AG04450 (cell line): ENCODE measurements at places on chromosomes 16 and 17.
A peak's percentile ranks its signal among the peaks of the same experiment; 100 is the strongest.

GRCh38 chr16:21208446-21209230 lies 2.7 kb downstream of the ZP2 start:
- DNase-seq: no peak

DNA sequence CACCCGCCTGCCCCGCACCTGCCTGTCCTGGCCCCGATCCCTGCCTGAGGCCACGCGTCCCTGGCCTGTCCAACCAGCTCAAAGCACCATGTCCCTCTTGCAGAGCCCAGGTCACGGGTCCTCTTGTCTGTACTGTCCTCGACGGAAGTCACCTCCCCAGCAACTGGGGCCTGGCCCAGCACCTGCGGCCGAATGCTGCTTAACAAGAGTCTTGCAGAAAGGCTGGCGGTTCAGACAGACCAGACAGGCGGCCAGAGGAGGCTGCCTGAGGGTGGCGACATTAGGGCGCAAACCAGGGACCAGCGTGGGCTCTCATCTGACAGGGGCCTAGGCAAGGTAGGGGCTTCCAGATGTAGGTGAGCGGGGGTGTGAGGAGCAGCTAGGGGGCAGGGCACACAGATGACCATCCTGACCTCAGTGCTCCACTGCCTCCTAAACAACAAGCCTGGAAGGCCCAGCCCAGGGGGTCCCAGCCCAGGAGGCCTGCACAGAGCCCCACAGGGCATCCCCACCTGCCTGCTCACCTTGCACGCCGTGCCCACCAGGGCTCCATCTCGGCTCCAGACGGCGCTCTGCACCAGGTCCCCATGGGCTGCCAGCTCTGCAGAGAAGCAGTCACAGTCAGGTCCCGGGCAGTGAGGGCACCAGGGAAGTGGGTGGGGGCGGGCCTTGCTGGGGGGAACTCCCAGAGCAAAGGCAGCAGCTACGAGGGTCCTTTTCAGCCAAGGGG lies 11.3 kb downstream of the CORO7 start:
- DNase-seq: no peak

GRCh38 chr17:18033442-18034099 lies 5.4 kb downstream of the ATPAF2 start:
- peak; percentile 63 for DNase-seq

DNA sequence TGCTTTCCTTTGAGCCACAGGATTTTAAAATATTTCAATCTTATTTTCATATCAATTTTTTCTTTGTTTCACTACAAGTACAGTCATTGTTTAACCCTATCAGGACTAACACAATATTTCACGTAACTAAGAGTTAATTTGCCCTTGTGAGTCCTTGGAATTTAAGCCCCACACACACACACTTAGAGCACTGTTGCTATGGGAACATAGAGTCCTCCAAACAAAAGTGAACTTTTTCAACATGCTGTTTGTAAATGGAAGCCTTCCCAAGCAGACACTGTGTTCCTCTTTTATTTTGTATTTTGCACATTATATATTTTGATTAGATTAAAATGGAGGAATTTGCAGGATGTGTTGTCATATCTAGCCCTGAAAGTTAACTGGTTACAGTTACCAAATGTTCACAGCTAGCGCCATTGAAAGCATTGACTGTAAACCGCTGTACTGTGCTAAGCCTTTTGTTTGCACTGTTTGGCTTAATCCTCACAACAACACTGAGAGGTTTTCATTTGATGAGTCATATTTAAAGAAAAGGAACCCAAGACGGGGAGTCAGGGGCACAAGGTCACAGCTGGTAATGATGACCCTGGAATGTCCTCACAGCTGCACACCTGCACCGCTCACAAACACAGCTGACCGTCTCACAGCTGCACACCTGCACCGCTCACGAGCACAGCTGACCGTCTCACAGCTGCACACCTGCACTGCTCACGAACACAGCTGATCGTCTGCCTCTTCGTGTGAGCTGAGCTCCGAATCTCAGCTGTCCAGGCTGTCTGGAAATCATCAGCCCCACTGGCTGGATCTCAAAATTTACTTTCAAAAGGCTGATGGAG lies 6.3 kb downstream of the HSBP1 start:
- peak; percentile 78 for DNase-seq

DNA sequence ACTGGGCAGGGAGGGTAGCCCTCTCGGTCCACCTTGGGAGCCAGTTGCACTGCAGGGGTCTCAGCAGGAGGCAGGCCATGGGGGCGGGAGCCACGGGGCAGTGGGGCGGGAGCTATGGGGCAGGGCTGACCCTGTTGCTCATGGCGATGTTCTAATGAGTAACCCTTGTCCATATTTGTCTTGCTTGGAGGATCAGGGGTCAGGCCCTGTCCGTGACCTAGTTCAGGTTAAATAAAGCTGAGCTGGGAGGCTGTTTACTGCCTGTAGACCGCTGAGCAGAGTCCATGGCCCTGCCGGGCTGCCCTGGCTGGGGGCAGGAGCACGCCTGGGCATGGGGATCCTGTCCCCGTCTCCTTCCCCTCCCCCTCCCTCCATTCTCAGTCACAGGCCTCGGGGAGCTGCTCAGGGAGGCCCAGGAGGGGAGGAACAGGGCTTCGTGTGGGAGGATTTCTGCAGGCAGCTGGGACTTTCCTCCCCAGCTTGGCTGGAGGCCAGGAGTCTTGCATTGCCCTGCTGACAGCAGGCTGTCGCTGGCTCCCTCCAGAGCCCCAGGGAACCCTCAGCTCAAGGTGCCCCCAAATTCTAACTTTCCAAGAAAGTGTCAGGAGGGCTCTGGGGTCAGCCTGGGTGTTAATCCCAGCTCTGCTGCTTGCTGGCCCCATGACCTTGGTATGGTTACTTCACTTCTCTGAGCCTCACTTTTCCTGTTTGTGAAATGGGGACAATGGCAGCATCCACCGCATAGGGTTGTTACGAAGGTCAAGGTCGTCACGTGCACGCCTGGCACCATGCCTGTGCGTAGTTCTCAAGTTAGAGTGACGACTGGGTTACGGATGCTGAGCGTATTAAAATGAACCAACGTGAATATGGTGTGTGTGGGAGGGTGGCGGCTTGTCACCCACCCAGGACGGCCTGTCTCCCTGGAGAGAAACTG lies 6.1 kb upstream of the SERPINF2 start:
- peak; percentile 32 for DNase-seq

GRCh38 chr16:28292731-28293600 lies 641 bp downstream of the SBK1 start:
- DNase-seq: no peak

DNA sequence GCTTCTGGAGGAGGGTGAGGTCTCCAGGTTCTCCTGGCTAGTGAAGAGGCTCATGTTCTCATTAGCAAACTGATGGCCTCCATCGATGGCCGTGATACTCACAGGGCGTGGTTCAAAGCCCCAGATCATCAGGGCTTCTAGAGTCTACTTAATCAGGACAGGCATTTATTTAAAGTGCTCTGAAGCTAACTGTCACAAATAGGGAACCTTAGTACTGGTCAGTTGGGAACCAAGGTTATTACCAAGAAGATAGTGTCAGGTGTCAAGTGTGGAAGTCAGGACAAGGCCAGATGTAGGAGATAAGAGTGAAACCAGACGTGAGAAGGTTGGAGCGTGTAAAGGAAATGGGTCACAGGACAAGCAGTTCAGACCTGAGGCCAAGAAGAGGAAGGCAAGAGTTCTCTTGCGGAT lies 56.9 kb downstream of the PIGL start:
- no peak for DNase-seq

DNA sequence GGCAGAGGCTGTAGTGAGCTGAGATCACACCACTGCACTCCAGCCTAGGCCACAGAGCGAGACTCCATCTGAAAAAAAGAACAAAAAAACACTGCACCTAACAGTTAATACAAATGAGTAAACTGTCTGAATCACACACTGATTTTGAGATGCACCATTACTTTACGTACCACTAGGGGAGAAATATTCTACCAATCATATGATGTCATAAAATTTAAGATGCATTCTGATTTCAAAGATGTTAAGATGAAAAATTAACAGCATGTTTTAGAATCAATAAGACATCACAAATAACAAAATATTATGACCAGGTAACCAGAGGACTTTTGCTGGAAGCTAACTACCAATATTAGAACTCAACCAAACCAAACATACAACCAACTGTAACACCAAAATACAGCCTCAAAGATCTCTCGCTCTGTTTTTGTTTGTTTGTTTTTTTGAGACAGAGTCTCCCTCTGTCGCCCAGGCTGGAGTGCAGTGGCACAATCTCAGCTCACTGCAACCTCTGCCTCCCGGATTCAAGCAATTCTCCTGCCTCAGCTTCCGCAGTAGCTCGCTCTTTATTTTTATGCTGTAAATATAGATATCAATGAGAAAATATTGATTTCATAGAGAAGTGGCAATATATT lies 31.6 kb downstream of the GLG1 start:
- DNase-seq: no peak

DNA sequence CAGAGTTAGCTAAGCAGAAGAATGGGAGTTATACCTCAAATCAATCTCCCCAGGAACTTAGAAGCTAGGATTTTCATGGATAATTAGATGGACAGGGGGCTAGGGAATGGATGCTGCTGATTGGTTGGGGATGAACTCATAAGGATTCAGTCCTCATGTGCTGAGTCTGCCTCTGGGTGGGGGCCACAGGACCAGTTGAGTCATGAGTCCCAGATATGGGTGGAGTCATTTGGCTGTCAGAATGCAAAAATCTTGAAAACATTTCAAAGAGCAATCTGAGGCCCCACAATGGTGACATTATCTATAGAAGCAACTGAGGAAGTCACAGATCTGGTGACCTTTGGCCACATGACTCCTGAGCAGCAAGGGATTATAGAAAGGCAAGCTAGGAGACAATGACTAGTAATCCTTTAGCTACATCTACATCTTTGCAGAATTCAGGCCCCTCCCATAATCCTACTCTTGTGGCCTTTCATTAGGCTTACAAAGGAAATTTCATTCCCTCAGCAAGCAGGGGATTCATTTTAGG lies 82.6 kb upstream of the CCL2 start:
- no peak for DNase-seq

DNA sequence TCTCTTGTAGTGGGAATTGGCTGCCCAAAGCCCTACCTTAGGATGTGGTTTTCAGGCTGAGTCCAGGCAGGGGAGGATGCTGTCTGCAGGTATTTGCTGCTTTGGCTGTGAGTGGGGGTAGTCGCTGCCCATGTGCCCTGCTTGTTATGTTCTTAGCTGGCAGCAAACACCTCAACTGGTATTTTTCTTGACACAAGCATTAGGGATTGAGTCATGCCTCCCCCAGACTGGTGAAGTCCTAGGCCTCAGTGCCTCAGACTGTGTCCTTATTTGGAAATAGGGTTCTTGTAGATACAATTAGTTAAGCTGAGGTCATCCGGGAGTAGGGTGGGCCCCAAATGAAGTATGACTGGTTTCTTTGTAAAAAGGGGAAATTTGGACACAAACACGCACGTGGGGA lies 808.3 kb upstream of the EEF2KMT start:
- DNase-seq: no peak

DNA sequence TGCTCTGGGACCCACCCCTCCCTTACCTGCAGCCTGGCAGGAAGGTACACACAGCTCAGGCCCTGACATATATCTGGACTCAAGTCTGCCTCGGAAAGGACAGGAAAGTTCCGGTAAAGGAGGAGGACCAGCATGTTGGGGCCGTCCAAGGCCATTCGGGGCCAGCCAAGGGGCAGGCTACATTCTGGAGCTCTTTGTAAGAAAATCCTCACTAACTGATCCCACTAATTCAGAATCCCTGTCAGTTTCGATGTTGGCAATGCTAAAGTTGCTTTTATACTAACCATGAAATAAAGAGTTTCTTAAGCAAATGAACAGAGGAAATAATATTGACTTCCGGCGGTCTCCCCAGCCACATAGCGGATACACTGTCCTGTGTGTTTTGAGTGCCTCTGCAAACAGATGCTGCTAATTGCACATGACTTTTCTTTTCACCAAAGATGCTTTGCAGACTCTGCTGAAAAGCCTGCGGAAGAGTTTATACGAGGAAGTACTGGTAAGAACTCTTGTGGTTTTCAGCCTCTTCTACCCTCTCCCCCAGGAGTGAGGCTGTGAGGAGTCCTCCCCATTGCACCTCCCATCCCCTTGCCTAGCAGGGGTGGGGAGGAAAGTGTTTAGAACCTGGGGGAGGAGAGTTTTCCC lies 54.8 kb downstream of the PLXDC1 start:
- no peak for DNase-seq

GRCh38 chr16:89144681-89145080 lies 26.9 kb upstream of the CDH15 start:
- no peak for DNase-seq

- no peak for DNase-seq
Measured at GRCh38 chr17:73690676-73691075, 46.4 kb upstream of the SDK2 start.

DNA sequence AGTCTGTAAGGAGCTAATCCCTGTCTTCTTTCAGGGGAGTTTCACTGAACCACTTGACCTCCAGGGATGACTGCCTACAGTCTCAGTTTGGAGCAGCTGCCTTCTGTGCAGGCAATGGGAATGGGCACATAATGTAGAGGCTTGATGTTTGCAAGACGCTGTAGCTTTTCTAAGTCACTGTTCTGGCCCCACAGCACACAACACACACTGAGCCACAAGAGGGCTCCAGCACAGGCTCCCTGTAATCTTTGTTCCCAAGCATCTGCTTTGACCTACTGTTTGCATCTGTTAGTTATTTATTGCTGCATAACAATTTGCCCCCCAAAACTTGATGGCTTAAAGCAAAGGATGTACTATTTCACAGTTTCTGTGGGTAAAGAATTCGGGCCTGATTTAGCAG lies 419.0 kb upstream of the ASIC2 start:
- DNase-seq: no peak

DNA sequence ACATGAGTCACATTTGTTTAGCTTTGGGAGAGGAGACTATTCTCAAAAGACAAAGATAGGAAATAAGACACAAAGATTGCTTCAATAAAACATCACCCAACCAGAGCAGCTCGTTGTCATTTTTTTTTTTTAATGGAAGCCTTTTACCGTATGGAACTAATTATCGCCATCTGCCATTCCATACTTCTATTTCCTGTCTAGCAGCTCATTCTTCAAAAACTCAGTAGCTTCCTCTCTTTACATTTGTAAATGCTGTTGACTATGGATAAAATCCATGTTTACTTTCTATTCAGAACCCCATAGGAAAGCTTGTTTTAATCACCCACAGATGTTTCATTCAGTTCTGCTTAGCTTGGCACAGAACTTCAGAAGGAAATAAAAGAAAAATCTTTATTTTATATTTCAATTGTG lies 110.0 kb upstream of the PSMD7 start:
- DNase-seq: peak; percentile 6

DNA sequence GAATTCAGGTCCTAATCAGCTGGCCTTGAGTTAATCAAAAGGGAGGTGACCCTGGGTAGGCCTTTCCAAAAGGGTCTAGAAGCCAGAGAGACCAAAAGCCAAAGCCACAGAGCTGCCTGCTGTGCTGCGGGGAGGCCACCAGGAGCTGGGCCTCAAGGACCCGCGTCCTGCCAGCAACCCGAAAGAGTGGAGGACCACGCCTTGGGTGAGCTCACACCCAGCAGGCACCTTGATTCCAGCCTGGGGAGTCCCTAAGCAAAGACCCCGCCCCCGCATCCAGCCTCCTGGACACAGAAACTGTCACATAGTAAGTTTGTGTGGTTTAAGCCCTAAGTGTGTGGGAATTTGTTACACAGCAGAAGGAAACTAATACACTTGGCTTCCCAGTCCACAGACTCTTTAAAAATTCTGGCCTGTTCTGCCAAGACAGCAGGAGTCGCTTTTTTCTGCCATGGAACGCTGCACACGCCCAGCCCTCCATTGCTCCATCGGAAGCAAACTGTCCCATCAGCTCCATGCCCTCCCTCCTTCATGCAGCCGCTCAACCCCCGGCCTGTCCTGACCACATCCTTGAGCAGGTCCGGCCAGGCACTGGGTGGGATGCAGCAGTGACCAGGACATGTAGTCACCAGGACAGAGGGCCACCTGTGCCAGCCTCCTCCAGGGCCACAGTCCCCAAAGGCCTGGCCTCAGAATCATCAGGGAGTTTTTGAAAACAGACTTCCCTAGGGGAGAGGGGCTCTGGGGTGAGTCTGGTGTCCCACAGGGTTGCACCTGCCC lies 20.9 kb upstream of the RASD1 start:
- DNase-seq: no peak
